ENCODE measurements at places on chromosomes 11 and 22.
A peak's percentile ranks its signal among the peaks of the same experiment; 100 is the strongest.

DNA sequence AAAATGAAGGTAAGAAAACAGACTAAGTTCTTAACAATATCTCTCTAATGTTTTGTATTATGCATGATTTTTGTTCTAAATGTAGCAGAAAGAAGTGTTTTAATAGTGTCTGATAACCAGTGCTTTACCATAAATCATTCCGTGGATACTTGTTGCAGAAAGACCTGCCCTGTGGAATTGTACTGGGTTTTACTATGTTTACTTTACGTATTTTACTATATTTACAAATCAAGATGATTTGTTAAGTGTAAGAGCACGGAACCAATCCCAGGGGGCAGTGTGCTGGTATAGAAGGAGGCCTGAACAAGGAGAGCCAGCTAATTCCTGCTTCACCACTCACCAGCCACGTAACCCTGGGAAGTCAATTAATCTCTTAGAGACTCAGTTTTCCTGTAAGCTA, 1.4 kb downstream of the HTR3B start:
- DNase-seq, result no peak

DNA sequence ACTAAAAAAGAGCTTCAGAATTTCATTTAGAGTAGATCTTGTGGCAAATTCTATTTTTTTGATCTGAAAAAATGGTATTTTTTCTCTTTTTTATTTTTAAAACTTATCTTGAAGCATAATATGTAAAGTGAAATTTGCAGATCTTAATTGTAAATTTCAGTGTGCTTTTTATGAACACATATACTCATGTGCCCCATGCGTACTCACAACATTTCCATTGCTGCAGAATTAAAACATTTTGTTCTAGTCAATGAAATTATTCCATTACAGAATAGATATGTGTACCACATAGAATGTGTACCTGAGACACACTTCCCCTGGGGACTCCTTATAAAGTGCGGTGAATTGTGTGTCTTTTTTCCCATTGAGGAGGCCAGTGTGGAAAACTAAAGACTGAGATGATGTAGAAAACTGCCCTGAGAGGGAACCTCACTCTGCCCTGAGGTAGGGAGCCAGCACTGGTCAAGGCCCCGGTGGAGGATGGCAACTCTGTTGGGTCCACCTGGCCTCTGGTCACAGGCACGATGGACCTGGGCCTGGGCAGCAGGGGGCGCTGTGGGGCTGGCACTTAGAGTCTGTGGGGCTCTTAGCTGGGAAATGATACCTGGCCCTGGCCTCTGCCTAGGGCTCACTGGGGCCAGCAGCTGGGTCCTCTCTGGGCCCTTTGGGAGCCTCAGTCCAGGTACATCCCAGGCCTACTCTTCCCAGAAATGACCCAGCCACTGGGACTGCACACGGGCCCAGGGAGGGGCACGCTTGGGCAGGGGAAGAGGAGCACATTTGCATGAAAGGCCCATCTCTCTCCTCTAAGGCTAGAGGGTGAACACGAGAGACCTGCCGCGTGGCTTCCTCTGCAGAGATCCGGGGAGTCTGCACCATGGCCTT, 77.9 kb upstream of the TOP3B start:
- DNase-seq, result peak; percentile 39

GRCh38 chr11:68941324-68942094, 37.8 kb downstream of the IGHMBP2 start:
- no peak for DNase-seq

DNA sequence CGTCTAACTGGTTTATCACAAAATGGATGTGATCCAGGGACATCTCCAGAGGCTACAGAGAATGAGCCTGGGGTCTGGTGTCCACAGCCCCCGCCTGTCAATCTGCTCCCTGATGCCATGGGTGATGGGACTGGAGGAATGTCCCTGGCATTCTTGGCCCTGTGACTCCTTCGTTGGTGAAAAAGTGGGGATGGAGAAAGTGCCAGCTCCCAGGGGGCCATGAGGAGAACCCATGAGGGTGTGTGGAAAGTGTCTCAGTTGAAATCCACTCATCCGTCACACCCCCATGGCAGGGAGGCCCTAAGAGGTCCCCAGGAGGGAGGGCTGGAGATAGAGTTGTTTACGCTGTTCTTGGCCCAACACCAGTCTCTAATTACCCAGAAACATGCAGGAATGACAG, 322.0 kb downstream of the CTTN start:
- DNase-seq, result no peak

DNA sequence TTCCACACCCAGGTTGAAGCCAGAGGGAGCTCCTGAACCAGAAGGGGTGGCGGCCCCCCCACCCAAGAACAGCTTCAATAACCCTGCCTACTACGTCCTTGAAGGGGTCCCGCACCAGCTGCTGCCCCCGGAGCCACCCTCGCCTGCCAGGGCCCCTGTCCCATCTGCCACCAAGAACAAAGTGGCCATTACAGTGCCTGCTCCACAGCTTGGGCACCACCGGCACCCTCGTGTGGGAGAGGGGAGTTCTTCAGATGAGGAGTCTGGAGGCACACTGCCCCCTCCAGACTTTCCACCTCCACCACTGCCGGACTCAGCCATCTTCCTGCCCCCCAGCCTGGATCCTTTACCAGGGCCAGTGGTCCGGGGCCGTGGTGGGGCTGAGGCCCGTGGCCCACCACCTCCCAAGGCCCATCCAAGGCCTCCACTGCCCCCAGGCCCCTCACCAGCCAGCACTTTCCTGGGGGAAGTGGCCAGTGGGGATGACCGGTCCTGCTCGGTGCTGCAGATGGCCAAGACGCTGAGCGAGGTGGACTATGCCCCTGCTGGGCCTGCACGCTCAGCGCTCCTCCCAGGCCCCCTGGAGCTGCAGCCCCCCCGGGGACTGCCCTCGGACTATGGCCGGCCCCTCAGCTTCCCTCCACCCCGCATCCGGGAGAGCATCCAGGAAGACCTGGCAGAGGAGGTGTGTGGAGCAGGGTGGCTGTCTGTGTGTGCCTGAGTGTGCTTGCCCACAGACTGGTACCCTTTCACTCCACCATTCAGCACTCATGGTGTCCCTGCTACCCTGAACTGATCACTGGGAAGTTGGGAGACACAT, 6.7 kb downstream of the PHOX2A start:
- DNase-seq, result no peak

- DNase-seq, result no peak
Measured at GRCh38 chr22:48422900-48423480, 1404.7 kb downstream of the BRD1 start.

GRCh38 chr11:10443152-10443551, 11.9 kb upstream of the AMPD3 start:
- DNase-seq, result no peak

GRCh38 chr11:25536289-25536688, 795.6 kb upstream of the ANO3 start:
- no peak for DNase-seq

DNA sequence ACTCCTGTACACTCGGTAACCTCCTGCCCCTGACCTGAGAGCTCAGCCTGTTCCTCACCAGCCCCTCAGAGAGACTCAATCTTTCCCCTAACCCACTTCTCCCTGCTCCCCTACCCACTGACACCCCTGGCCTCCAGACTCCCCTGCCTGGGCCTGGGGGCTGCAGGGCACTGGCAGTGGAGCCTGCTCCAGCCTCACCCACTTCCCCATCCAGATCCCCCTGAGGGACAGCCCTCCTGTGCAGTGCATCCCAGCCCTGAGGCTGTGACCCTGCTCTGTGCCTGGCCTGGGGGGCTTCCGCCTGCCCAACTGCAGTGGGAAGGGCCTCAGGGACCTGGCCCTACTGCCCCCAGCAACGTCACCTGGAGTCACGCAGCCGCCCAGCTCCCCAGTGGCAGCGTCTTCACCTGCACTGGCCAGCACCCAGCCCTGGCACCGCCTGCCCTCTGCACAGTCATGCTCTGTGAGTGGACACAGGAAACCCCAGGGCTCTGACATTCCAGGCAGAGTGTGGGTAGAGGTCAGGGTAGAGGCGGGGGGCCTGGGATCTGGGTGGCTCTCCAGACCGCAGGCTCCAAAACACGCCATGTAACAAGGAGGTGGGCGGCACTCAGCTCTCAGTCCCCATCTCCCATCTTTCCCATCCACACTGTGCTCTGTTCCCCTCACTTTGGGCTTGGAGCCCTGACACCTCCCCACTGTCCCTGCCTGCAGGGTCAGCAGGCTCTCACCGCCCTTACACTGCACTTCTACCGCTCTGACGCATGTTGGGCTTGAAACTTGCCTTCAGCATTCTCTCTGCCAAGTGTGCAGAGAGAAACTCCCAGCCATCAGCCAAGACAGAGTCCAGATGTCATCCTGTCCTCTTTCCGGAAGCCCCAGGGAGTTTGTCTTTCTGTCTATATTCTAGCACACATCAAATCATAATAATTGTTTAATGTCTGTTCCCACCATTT, 5.1 kb downstream of the VSIG10L2 start:
- DNase-seq, result peak; percentile 8

DNA sequence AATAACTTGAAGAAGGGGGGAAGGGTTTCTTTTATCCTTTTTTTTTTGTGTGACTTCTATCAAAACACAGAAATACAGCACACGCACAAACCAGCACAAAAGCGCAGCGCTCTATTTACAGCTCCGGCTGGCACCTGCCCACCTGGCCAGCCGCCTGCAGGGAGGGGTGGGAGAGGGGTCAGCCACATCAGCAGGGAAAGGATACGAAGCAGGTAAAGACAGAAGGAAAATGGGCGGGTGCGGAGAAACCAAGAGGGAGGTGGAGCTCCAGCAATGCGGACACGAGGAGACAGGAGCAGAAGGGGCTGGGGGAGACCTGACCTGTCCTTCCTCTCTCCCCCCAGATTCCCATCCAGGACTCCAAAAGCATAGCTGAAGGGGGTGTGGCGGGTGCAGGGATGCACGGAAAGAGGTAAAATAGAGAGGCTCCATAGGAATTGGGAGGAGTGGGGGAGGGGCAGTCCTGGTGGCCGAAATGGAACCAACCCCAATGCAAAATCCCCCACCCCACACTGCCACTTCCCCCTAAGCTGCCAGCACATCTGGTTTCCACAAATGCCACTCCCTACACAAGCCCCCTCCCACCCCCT, 14.1 kb downstream of the CXCR5 start:
- DNase-seq, result no peak

- peak; percentile 76 for DNase-seq
Measured at GRCh38 chr11:43992834-43993637, 50.6 kb downstream of the C11orf96 start.

DNA sequence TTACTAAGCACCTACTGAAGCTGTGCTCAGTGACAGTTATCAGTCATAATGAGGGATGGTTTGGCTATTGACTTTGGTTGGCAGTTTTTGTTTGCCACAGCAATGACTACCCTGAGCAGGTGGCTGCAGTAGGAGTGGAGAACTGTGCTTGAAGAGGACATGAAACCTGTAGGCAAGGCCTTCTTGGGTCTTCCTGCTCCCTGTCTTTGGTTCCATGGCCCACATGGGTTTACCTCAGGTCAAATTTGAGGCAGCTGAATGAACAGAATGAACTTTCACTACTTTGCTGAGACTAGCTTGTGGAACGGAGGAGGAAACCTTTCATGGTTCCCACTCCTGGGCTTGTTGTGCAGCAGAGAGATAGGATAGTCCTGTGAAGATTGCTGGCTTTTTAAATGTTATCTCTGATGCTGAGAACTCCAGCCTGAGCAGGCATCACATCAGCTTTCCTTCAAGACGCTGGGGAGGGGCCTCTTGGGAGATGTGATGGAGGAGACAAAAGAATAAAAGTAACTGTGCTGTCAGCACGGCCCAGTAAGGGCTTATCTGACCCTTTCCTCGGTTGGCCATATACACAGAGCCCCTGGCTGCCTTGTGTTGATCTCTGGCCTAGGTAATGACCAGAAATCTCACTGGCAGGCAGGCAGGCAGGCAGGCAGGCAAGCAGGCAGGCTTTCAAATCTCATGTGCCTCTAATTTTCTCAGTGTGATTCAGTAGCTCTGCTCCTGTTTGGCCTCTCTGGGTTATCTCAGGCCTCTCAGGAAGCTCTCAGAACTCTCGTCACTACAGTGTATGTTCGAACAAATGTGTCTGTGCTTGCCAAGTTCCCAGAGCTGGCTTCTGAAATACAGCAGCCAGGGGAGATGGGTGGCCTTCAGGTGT, 12.0 kb downstream of the STIM1 start:
- peak; percentile 68 for DNase-seq

- DNase-seq, result no peak
Measured at GRCh38 chr22:46865052-46865434, 102.6 kb downstream of the TBC1D22A start.

- no peak for DNase-seq
Measured at GRCh38 chr11:44993971-44994704, 43.5 kb upstream of the TP53I11 start.

DNA sequence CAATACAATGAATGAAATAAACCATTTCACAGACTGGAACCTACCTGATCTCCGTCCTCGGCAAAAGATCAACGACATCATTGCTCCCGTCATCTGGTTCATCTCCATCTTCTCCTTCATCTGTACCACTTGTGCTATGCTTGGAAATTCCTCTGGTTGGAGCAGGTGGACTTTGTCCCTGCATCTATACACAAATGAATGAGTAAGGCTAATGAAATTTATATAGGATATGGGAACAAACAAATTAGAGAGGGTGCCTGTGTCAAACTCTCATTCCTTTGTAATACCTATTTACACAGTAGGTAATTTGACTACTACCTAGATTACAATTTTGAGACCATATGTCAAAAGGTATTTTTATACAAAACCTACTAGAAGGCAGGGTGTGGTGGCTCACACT, 59.4 kb downstream of the F2 start:
- no peak for DNase-seq

DNA sequence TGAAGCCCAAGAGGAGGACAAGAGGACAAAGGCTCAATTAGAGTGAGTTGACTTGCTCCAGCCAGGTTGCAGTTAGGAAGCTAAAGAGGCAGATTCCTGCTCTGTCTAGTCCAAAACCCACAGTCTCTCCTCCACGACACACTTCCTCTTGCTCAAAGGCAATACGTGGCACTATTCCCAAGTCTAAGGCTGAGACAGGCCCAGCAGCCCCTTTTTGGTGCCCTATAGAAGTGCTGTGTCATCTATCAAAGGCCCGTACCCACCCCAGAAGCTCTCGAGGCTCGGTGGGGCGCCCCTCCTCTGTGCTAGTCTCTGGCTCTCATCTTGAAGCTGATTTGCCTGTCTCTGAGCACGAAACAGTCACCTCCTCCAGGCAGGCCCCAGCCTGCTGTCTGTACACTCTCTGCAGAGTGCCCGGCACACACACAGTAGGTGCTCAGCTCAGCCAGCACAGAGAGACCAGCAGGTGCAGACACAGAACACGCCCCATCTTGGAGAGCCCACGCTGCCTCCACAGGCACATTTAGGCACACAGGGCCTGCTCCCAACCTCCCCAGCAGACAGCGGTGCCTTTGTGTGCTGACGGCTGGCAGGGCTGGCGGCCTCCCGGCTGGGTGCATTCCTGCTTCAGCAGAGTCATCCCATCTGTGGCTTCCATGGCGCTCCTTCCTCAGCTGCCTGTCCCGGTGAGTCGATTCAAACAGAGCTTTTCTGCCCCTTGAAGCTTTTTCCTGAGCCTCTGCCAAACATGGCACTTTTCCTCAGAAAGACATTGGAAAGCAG, 52.8 kb downstream of the MYH9 start:
- DNase-seq, result no peak
